ENCODE measurements at places on chromosomes 3 and 15.

DNA sequence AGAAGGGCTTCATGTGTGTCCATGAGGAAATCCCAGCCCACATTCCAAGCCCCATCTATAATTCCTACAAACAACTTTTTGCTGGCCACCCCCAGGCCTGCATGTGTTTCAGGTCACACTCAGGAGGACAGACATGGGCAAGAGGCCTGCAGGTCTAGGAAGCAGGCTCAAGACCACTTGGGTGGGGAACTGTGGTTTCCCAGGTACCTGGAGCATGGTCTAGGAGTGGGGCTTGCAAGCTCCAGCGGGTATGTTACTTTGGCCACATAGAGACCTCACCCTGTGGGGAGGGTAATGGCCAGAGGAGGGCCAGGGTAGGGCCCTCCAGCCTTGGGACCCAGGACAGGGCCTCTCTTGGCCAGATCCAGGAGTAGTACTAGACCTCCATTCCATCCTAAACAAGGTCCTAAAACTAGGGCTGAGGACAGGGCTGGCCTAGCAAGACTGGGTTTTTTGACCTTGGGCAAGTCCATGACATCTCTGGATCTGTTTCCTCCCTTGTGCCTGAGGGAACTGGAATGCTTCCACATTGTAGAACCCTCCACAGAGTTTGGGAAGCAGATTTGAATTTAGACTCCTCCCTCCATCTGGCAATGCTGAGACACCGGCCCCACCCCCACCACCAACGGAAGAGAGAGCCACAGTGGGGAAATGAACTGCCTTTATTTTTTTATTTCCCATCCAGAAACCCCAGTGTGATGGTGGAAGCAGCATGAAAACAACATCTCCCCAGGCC, 22.3 kb downstream of the EAF1 start:
- ATAC-seq = no peak

DNA sequence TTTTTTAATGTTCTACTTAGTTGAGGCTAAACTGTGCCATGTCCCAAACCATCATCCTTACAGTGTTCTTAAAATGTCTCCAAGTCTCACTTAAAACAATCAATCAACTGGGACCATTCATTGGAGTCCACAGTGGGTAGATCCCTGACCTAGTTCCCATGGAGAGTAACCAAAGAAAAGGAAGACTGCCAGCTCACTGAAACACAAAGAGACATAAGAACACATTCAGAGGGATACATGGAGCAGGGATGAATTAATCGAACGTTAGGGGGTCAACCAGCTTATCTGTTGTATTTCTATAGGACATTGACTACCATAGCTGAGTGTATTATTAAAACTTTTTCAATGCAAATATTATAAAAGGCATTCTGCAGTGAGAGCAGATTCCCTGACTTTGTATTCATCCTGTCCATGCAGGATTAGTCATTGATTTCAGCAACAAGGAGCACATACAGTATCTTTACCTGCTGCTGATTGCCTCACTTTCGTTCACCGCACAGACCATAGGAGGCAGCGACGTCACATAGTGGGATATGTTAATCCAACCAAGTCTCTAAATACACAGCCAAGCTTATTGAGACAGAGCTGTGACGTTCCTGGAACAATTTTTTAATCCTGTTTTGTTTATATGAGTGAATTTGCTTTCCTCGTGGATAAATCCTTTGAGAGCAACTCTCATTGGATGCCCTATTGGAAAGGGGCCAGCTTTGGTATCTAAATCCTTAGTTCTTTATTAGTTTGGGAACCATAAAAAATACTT, 364.9 kb upstream of the RBMS3 start:
- peak; percentile 45 for ATAC-seq

- no peak for ATAC-seq
Measured at GRCh38 chr15:91733661-91734060, 119.8 kb upstream of the SLCO3A1 start.

GRCh38 chr15:26038693-26039092, 175.6 kb upstream of the ATP10A start:
- ATAC-seq = no peak

- no peak for ATAC-seq
Measured at GRCh38 chr3:184175981-184176376, 1.3 kb downstream of the AP2M1 start.

GRCh38 chr3:61983479-61983878, 389.9 kb downstream of the FEZF2 start:
- no peak for ATAC-seq

GRCh38 chr3:21879184-21879886, 128.3 kb upstream of the ZNF385D start:
- ATAC-seq = no peak

DNA sequence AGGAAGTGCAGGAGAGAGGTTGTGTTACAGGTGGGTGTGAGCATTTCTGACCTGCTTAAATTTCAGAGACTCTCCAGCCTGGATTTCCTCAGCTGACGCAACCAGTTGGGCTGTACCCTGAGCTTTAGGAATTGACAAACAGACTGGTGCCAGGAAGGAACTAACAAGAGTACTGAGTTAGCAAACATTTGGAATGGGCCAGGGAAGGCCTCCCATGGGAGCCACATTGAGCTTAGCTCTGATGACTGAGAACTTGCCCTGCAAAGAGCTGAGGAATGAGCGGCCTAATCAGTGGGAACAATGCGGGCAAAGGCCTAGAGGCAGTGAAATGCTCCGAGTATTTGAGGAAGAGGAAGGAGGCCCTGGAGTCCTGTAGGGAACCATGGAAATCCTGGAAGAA, 254.2 kb downstream of the FEZF2 start:
- peak; percentile 73 for ATAC-seq

- no peak for ATAC-seq
Measured at GRCh38 chr3:8739757-8740504, 6.3 kb downstream of the CAV3 start.

- no peak for ATAC-seq
Measured at GRCh38 chr3:105948101-105948500, 79.3 kb upstream of the CBLB start.

DNA sequence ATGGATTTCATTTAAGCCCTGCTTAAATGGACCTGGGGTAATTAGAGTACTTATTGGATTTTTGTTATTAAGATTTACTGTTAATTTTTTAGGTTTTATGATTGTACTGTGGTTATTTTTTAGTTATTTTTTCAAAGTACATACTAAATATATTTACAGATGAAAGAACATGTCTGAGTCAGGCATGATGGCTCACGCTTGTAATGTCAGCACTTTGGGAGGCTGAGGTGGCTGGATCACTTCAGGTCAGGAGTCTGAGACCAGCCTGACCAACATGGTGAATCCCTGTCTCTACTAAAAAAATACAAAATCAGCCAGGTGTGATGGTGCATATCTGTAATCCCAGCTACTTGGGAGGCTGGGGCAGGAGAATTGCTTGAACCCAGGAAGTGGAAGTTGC, 16.2 kb upstream of the RPL24 start:
- ATAC-seq = no peak

DNA sequence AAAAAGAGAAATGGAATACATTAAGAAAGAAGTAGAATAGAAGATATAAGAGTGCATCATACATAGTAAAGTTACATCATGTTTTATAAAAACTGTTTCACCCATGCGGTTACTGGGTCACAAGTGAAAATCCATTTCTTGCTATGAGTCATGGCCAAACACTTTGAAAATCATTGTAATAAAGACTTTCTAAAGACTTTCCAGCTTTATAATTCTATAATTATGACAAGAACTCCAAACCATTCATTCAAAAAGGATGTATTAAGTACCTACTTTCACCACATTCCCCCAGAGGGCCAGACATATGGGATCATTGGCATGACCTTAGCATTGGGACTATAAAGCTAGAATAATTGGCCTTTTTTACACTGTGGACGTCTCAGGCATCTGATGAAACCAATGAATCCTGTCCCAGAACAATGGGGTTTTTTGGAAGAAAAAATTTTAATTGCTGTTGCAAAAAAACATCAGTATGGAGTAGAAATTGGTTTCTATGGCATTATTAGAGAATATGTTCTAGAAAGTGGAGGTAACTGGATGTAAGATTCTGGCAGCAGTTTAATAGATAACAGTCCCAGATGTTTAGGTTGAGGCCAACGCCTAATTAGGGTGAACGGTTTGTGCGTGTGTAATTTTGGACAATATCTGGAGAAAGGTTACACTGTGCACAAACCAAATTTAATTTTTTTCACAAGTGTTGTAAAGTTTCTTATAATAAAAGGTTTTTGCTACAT, 3.3 kb upstream of the SKIC8 start:
- no peak for ATAC-seq

DNA sequence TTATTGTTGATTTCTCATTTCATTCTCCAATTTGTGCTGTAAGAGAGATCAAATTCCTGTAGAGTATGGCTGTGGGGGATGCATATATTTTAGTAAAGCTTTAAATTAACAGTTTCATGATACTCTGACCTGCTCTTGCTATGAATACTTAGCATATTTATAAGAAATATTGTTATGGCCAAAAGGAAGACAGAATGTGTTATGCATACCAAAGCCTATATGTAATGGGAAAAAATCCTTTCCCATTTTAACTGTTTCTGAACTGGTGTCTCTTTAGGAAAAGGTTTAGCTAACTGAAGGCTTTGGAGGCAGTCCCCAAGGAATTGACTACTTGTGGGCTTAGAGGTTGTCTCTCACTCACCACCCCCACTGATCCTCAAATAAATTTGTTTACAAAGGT, 59.2 kb downstream of the CADPS start:
- no peak for ATAC-seq

GRCh38 chr3:132703733-132704132, 18.5 kb downstream of the NPHP3 start:
- ATAC-seq = no peak

GRCh38 chr15:82803793-82804574, 1.9 kb downstream of the FSD2 start:
- ATAC-seq = no peak

DNA sequence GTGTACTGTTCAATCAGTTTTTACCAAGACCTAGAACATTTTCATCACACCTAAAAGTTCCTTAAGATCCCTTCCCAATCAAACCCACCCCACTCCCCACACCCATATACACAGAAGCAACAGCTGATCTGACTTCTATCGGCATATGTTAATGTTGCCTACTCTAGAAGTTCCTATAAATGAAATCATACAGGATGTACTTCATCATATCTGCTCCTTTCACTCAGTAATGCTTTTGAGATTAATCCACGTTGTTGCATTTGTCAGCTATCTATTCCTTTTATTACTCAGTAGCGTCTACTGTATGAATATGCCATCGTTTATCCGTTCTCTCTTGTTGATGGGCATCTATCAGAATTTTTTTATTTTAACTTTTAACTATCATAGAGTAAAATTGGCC, 14.3 kb upstream of the FILIP1L start:
- ATAC-seq = no peak

DNA sequence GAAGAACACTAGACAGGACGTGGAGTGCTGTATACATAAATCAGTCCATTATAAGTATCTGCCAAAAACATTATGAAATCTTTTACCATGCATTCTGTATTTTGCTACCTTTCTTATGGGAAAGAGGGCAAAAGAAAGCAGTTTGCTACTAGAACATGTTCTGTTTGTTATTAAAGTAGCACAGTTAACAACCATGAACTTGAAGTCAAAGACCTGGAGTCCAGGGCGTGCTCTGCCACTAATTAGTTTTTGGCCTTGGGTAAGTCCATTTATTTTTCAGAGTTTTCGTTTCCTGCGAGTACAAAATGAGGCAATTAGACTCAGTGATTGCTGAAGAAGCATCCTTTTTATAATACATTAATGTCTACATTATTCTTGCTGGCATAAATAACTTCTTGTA, 143.3 kb upstream of the AGTR1 start:
- no peak for ATAC-seq

DNA sequence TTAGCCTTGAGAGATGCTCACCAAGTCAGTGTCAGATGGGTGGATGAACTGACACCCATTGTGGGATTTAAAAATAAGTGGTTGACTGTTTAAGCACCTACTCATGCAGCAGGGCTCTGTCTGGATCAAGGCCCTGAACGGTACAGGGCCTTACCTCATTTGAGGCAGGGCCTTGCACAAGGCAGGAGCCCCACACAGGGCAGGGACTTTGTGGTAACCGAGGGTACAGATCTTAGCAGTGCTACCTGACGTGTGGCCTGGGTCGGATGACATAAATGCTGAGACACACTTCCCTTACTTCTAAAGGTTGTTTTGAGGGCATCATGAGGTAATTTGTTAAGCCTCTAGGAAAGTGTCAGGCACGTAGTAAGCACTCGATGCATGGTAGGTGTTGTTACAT, 59.5 kb upstream of the PLXNA1 start:
- no peak for ATAC-seq

- no peak for ATAC-seq
Measured at GRCh38 chr3:32937331-32937730, 14.1 kb upstream of the CCR4 start.

- ATAC-seq = no peak
Measured at GRCh38 chr15:100348578-100348977, 6.8 kb upstream of the ADAMTS17 start.

GRCh38 chr3:161343540-161343939, 27.8 kb downstream of the SPTSSB start:
- ATAC-seq = no peak

DNA sequence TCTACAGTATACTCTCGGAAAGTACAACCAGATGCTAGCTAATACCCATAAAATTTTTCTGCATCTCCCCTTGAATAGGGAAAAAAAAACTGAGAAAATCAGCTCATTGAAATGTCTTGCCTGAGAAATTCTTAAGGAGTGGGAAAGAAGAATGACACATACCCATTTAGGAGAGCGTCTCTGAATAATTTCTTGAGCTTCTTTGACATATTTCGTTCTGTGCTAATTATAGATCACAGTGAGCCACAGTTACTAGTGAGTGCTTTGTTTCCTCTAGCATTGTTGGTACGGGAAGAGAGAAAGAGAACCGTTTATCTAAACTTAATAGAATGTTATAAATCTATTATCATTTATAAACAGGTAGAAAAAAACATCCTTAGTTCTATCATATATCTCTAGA, 588.4 kb downstream of the UNC13C start:
- no peak for ATAC-seq

- no peak for ATAC-seq
Measured at GRCh38 chr3:54964081-54964480, 36.2 kb upstream of the LRTM1 start.

- no peak for ATAC-seq
Measured at GRCh38 chr3:112974894-112975293, at the start of gene CD200R1. Gene CD200R1 (minus strand): TSS chr3:112975103. CDS start chr3:112974857, 246 bp downstream.

GRCh38 chr15:72472992-72473610, 1.0 kb upstream of the ARIH1 start:
- ATAC-seq = no peak

- ATAC-seq = no peak
Measured at GRCh38 chr3:196555295-196555694, 13.1 kb downstream of the WDR53 start.

DNA sequence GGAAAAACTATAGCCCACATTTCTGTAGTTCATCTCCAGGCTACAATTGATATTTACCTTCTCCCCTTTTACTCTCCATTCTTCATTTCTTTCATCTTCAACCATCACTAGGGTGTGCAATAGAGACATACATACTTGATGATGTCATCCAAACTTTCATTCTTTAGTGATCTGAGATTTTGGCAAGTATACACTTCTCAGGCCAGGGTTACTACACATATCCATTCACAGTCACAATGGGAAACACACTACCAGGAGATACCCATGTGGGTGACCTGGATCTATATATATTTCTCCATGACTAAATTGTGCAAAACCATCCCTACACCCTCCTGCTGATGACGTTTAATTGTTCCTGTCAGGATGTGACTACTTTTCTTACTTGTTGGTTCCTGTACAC, 769.5 kb upstream of the DPPA4 start:
- ATAC-seq = no peak

All from gastroesophageal sphincter (tissue), 4 donors.